Stimulated activated CD4-positive, alpha-beta T cell treated with anti-CD3 and anti-CD28 coated beads, Interleukin-4, amount 100 ng/mL, for 1 hour (primary cell): ENCODE measurements at places on chromosomes 4 and X.

- no peak for DNase-seq
These were observed 9.2 kb downstream of the RFC1 start for GRCh38 chr4:39357002-39357401.

GRCh38 chr4:1057403-1057745 is 45.9 kb downstream of the FGFRL1 start:
- no peak for DNase-seq

- no peak for DNase-seq
These were observed 306.1 kb upstream of the TAPT1 start for GRCh38 chr4:16532240-16532970.

DNA sequence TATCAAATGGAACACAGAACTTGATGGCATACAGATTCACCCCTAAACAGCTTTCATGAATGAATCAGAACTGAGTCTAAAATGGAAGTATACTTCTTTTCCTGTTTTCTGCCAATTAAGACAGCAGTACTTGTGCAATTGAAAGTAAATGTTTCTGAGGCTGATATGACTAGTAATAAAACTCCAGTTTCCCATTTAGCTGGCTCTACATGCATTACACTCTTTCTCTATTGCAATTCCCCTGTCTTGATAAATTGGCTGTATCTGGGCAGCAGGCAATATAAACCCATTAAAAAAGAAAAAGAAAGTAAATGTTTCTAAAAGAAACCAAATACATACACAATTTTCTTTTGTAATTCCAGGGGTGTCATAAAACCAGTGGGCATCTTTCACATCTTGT is 4.6 kb downstream of the NOA1 start:
- no peak for DNase-seq

GRCh38 chr4:115484479-115484878 is 371.1 kb upstream of the NDST4 start:
- no peak for DNase-seq

DNA sequence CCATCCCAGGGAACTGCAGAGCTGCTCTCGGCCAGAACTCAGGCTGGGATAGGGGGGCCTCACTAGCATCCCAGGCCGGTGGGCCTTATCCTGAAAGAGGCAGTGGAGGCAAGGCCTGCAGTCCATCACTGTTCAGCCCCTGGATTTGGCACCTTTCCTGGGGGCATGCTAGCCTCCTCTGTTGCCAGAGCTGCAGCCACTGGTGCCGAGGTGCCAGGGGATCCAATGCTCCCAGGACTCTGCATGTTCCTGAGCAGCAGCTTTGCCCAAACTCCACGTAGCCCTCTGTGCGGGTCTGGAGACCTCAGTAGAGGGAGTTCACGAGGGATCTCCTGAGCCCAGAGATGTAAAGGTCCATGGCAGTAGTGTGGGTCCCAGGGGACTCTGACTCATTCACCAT is 551.7 kb upstream of the AMOT start:
- no peak for DNase-seq

DNA sequence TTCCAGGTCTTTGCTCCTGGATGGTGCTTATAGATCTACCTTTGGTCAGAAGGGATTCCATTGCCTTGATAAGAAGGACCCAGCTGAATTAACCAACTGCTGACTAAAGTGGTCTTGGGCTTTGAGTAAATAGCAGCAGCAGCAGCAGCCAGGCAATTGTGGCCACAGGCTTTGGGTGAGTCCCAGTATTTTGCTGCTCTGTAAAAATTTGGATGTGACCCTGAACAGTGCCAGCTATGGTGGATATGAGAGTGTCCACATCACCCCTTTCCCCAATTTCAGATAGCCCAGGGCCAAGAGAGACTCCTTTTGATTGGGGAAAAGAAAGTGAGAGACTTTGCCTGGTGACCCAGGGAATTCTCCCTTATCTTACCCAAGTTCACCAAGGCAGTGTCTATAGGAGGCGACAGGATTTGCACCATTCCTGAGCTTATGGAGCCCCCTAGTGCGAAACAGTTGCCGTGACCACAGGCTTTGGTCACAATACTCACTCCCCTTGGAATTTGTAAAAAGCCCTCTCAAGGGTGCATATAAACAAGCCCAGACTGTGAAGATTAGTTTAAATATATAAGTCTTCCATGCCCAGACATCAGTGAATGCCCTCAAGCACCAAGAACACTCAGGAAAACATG is 518.0 kb downstream of the TMA16 start:
- peak; percentile 6 for DNase-seq

- DNase-seq, result no peak
These were observed 304.6 kb downstream of the SPRY1 start for GRCh38 chr4:123701131-123701575.

DNA sequence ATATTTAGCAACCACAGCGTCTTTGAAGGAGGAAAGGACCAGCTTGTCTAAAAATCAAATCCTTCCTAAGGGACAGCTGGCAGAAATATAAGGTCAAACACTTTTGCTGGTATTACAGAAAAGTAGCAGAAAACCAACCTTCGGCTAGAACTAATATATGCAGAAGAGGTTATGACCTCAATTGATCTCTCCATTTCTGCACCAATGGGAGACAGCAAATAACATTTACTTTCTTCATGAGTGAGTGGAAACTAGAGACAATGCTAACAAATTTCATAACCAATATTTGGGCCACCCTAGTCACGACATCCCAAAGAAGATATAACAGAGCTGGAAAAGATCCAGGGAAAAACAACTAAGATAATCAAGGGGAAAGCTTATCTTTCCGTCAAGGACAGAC is 247.0 kb upstream of the FTHL17 start:
- no peak for DNase-seq

DNA sequence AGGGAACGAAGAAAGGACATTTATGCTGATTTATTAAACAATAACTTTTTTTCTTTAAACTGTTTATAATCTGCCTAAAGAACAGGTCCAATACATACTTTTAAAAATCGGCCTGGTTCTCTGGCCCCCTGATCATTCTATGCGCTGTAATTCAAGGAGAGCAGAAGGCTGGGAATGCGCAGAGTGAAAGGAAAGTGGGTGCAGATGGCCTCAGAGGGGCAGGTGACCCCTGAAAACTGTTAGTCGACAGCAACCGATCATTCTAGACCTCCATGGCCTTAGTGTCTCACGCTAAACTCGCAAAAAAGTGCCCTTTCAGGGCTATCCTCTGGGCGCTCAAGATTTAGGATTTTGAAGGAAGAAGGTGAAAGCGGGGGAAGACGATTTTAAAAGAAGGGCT is 2.2 kb downstream of the PDE5A start:
- no peak for DNase-seq

GRCh38 chr4:134343081-134343480 is 141.5 kb upstream of the PABPC4L start:
- DNase-seq, result no peak

GRCh38 chr4:10196191-10196590 is 79.6 kb upstream of the WDR1 start:
- DNase-seq, result no peak

DNA sequence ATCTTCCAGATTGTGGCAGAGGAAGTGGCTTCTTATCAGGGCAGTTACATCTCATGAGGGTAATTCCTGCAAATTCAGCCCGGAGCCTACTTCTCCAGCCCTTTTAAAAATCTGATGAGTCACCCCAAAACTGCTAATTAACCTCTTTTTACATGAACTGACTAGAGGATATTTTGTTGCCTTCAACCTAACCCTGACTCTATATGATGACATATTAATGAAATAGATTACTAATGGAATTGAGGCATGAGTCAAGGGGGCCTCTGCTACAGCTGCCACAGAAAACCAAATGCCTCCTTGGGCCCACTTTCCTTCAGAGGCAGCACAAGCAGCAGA is 72.5 kb downstream of the QRFPR start:
- DNase-seq, result no peak

- no peak for DNase-seq
These were observed 57.3 kb upstream of the AP1S2 start for GRCh38 chrX:15911734-15912550.

DNA sequence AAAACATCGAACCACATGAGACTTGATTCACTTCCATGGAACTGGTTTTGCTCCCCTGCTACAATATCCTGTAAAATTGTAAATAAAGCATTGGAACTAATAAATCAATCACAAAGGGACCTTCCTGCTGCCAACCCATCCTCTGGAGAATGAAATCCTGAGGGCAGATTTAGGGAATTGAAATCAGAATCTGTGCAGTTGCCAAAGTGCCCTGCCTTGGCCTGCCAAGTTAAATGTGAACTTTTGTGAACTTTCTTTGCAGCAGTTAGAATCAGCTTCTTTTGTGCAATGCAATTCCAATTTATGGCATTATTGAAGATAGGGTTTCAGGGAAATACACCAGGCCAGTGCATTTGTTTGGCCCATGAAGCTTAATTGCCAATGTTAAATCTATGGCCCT is 263.1 kb downstream of the PTTG2 start:
- no peak for DNase-seq

DNA sequence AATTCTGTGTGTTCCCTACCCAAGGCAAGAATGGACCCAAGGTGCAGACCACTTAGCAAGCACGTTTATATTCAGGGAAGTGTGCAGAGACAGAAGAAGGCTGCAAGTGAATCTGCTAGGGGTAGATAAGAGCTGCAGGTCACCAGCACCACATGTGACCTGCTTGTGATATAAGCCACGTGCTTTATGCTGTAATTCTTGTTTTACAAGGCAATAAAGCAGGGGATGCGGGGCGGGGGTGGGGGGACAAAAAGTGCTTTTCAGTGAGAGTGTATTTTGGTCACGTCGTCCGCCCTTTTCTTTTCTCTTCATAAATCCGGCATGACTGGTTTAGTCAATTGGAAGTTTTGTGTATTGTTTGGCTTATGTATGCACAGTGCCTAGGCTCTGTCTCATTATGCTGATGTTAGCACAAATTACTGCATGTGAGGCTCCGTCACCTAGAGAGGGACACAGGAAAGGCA is 192.7 kb downstream of the RBMX2 start:
- no peak for DNase-seq

GRCh38 chr4:61011051-61011450 is 189.1 kb upstream of the ADGRL3 start:
- no peak for DNase-seq

- no peak for DNase-seq
These were observed 65.7 kb downstream of the SERPINA7 start for GRCh38 chrX:105972690-105973386.
